Activated T-cell treated with anti-CD3 and anti-CD28 coated beads for 24 hours (primary cell): ENCODE measurements at places on chromosomes 7 and 10.

DNA sequence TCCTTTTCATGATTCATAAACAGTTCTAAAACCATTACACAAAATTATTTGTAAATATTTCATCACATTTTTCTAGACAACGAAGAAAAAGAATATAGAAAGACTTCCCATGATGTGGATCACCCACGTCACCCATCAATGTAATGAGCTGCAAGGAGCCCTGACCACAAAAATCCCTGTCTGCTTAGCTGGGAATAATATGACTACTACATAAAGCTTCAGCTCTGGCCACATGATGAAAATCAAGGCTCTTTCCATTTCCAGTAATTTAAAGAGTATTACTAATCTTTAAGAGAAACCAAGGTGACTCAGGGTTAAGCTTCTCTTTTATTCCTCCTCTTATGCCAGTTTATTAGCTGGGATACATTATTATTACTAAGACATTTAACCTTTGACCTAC is 180.8 kb upstream of the CACNA2D1 start:
- no peak for DNase-seq

DNA sequence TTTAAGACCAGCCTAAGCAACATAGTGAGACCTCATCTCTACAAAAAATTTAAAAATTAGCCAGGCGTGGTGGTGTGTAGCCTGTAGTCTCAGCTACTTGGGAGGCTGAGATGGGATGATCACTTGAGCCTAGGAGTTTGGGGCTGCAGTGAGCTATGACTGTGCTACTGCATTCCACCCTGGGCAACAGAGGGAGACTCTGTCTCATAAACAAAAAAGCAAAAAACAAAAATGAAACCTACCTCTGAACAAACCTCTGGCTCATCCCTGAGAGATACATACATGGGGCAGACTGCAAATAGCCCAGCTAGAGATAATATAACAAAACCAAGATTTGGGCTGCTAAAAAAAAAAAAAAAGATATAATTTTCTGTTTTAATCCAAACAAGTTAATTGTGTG is 19.5 kb downstream of the C10orf67 start:
- no peak for DNase-seq

DNA sequence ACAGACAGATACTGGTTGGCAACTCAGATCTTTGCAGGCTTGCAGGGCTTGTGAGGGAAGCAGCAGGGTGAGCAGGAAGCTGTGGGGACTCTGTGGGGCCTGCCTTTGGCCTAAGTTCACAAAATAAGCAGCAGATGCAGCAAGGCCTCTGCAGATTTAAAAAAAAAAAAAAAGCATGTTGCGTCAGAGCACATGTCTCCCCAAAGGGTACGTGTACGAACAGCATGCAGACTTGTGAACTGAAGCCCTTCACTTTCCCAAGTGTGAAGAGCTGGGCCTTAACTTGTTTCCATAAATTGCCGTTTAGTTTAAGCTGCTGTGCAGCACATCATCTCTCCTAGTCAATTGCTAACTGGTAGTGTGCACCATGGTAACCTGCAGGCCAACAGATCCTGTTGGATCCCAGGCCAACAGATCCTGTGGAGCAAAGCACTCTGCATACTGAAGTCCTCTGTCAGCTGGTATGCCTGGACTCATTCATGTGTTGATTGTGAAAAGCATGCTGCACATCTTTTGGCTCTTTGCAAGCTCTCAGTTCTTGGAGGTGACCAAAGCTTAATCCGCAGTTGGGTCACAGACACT is 10.8 kb upstream of the XPNPEP1 start:
- DNase-seq = no peak

DNA sequence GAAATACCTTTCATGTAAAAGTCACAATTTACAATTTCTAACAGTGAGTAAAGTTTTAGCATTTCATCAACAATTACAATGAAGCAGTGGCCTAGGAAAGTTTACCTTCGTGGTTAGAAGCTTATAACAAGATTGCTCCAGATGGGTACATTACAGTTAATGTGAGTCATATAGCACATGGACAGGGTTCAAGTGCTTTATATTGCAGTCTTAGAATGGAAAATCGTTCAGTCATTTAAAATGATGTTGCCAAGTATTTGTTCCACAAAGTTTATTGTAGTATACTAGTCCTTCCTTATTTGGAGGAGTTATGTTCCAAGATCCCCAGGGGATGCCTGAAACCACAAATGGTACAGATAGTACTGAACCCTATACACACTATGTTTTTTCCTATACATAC is 174.6 kb upstream of the TARP start:
- no peak for DNase-seq

- DNase-seq = no peak
Measured at GRCh38 chr7:74101061-74101681, 17.6 kb downstream of the LIMK1 start.

- DNase-seq = no peak
Measured at GRCh38 chr10:84244651-84245270, at the start of gene RGR. TSS of gene RGR (plus strand) at chr10:84245053. CDS start at chr10:84245091, 38 bp downstream.

- DNase-seq = no peak
Measured at GRCh38 chr7:29045258-29046086, 87.3 kb upstream of the TRIL start.

- no peak for DNase-seq
Measured at GRCh38 chr10:124867304-124867703, 65.7 kb downstream of the ABRAXAS2 start.

DNA sequence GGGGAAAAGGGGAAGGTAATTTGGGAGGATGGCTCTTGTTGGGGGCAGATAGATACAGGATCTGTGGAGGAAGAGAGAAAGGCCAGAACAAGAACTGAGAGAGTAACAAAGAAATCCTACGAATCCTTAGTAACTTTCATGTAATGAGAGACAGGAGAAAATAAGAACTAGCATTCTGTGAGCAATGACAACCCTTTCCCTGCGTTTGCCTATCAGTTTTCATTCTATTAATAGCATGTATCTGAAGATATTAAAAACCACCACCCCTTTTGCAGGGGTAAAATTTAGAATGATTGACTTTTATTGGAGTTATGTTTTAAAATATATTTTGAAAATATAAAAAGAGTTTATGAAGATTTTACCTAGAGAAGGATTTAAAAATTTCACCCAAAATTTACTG is 132.8 kb downstream of the ZEB1 start:
- no peak for DNase-seq

GRCh38 chr7:66281678-66282590 is 76.8 kb downstream of the TPST1 start:
- DNase-seq = no peak

DNA sequence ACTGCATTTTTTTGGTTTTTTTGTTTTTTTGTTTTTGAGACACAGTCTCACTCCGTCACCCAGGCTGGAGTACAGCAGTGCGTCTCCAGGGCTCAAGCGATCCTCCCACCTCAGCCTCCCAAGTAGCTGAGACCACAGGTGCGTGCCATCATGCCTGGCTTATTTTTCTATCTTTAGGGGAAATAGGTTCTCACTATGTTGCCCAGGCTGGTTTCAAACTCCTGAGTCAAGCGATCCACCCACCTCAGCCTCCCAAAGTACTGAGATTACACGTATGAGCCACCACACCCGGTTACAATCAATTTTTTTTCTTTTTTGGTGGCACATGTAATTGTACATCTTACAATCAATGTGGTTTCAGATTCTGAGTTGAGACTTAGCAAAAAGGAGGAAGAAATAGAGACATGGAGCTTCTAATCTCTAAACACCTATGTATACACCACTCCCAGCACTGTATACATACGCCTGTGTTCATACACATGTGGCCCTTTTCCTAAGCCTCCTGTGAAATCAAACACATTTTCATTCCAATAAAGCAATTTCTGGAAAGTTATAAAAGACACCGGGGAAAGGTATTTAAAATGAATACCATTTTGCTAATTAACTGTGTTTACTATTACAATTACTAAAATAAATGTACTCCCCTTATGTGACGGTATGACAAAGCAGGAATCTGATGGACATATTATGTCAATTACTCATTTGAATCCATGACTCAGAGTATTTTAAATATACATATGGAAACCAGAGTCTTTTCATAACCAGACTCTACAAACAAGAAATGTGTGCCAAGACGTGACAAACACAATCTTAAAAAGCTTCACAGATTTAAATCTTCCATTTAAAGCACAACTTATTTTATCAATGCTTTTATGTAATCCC is 40.9 kb downstream of the SMURF1 start:
- no peak for DNase-seq

DNA sequence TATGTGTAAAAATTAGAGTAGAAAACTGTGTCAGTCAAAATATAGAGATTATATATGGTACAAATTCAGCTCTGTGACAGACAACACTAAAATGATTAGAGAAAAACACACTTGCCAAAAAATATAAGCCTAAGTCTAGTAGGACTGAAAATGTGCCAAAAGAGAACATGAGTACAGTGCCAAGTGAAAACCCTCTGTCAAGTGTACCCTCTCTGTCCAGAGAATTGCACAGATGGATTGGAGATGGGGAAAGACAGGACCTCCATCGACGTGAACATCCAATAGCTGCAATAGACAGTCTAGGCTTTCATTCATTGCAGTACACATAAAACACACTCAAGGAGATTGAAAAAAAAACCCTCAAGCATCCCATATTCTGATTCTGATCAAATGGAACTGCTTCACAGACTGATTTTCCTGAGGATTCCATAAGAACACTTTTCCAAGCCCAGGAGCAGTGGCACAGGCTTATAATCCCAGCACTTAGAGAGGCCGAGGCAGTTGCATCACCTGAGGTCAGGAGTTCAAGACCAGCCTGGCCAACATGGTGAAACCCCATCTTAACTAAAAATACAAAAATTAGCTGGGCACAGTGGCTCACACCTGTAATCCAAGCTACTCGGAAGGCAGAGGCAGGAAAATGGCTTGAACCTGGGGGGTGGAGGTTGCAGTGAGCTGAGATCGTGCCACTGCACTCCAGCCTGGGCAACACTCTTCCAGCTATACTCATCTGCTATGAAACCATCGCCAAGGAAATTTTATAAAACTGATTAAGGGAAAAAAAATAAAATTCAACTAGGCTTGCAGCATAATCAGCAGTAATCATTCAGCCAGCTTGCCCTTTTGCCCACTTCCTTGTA is 110.0 kb upstream of the TRIM24 start:
- DNase-seq = no peak

- DNase-seq = no peak
Measured at GRCh38 chr10:93152136-93152535, 78.4 kb downstream of the CYP26A1 start.

DNA sequence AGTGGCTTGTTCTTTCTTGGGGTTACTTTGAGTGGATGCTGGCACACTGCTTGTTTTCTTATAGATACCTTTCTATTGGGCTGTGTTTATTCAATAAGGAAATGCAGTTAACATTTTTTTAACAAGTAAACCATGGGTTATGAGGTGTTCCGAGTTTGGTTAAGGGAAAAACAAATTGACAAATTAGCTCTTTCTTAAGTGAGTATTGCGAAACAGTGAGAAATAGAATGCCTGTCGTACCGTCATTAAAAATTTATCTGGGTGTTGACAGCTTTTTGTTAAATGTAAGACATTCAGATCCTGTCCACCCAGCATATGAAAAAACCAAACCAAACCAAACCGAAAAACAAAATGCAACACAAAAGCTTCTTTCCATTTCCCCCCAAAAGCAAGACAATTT is 6.2 kb downstream of the CUX1 start:
- DNase-seq = no peak

- no peak for DNase-seq
Measured at GRCh38 chr10:8052341-8052955, 2.0 kb upstream of the GATA3 start.

DNA sequence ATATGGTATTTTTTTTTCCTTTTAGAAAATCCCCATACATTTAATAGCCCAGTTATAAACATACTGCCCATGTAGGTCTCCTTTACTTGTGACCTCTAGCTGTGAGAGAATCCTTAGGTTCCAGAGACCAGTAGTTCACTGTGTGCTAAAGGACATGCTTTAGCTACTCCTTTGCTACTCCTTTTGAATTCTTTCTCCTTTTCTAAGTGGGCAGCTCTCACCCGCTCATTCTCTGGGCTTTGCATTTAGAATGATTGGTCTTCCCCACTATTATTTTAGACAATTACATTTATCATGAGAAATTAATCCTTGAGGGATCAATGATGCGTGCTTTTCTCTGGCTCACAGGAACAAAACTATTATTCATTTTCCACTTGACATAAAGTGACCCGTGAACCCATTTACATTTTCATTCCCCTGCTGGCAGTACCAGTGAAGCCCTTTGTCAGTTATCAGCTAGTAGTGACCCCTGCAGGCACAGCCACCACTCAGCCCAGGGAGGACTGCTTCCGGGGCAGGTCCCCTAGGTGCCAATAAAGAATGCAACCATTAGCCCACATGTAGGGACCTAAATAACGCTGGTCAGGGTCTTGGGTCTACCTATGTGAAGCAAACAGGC is 844.3 kb downstream of the CNTNAP2 start:
- no peak for DNase-seq
